Lung microvascular endothelial cell (primary cell): ENCODE measurements at places on chromosomes 4 and X. TPM values are rescaled to one million over a fixed set of nuclear protein-coding genes. Genes with fewer than 3 reads are reported as not detected.

- DNase-seq, result no peak
Observed at GRCh38 chr4:111934314-111934713, 210.9 kb upstream of the FAM241A start.

- no peak for DNase-seq
Observed at GRCh38 chr4:53932796-53933610, 131.4 kb downstream of the CHIC2 start.

DNA sequence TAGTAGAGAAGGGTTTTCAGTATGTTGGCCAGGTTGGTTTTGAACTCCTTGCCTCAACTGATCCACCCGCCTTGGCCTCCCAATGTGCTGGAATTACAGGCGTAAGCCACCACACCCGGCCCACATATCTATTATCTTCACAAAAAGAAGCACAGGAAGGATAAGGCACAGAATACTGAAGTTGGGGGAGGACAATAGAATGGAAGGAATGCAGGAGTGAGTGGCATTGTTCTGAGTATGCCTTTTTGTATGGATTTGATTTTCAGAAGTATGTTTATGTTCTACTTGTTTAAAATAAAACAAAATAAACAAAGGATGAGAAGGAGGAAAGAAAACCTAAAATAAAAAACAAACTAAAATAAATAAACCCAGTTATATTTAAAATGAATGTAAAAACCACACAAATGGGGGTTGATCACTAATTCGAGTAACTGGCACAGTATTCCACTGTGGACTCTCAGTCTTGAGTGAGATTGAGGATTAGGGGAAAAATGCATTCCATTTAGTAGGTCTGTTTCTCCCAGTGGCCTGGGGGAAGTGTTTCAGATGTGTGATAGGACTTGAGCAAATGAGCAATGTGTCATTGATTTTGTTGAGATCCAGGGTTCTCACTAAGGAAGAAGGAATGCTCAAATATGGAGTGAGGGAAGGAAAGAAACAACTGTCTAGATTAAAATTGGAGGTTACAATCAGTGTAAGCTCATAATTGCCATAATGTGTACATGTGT, 109.0 kb upstream of the C1QTNF7 start:
- DNase-seq, result no peak

Gene KIT
- total RNA-seq, result 1.2 and 2.4 TPM in 2 replicates

Gene DSPP
- total RNA-seq, result not detected in 2 replicates

Gene CSAG2
- total RNA-seq, result not detected in 2 replicates
